Cortex of kidney (tissue), 1 donor: ENCODE measurements at places on chromosomes 12 and 14.

GRCh38 chr14:103099081-103099732 is 4.7 kb downstream of the EXOC3L4 start:
- DNase-seq = no peak

GRCh38 chr14:44412858-44413569 is 94.1 kb downstream of the FSCB start:
- DNase-seq = no peak

DNA sequence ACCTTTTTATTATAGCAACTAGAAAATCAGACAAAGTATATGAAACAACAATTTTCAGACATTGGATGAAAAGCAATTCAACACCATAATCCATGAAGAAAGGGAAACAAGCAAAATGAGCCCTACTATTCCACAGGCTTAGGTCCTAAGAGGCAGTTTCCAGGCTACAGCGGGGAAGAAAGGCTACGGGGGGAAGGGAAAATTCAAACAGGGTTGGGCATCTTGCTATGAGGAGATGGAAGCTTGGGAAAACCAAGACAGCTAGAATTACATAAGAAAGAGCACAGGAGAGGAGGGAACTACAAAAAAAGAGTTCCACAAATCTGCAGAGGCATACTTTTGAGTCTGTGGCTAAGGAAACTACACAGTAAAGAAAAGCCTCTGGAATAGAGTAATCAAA is 356.0 kb upstream of the CLEC14A start:
- no peak for DNase-seq

- DNase-seq = no peak
These were observed 246.8 kb upstream of the SFSWAP start for GRCh38 chr12:131464081-131464480.

DNA sequence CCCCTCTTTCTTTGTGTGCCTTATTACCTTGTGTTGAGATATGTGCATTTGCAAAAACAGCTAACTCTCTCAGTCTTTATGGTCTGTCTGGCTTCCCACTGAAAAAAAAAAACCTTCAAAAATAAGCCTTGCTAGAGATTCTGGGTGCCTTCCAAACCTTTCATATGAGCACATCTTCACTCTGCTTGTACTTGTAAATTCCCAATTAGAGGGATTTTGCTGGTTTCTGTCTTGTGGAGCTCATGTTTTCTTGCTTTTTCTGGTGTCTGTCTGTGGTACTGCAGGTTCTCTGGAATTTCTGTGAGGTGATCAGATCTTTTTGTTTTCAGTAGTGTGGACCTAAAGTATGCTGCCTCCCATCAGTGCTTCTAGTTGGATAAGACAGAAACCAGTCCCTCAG is 100.1 kb downstream of the PIK3C2G start:
- no peak for DNase-seq

DNA sequence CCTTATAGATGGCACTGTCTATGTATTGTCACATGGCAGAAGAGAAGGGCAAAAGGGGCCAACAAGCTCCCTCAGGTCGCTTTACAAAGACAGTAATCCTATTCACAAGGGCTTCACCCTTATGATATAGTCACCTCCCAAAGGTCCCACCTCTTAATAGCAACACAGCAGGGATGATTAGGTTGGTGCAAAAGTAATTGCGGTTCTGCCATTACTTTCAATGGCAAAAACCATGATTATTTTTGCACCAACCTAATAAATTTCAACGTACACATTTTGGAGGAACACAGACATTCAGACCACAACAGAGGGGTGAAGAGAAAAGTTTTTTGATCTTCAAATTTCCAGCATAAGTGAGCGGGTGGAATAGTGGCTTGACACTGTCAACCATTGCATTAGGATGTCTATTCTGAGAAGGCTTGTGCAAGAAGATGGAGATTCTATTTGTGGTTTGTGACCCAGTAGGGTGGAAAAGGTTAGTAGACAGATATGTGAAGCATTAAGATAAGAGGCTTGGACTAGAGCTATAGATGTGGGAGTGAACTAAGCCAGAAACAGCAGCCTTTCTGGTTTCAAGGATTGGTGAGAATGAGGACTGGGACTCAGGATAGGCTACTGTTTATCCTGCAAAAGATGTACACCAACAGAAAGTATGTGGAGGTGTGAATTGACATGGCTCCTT is 75.5 kb upstream of the CPSF6 start:
- no peak for DNase-seq

- DNase-seq = no peak
These were observed 24.9 kb downstream of the ACTR6 start for GRCh38 chr12:100225491-100225890.

DNA sequence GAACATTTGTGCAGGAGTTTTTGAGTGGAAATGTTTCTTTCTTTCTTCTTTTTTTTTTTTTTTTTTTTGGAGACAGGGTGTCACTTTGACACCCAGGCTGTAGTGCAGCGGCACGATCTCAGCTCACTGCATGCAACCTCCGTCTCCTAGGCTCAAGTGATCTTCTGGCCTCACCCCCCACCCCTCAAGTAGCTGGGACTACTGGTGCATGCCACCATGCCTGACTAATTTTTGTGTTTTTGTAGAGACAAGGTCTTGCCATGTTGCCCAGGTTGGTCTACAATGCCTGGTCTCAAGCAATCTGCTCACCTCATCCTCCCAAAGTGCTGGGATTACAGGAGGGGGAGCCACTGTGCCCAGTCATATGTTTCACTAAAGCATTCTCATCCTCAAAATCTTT is 69.2 kb upstream of the BCAT1 start:
- no peak for DNase-seq

- DNase-seq = no peak
These were observed 37.4 kb downstream of the HSPB8 start for GRCh38 chr12:119216084-119216483.

DNA sequence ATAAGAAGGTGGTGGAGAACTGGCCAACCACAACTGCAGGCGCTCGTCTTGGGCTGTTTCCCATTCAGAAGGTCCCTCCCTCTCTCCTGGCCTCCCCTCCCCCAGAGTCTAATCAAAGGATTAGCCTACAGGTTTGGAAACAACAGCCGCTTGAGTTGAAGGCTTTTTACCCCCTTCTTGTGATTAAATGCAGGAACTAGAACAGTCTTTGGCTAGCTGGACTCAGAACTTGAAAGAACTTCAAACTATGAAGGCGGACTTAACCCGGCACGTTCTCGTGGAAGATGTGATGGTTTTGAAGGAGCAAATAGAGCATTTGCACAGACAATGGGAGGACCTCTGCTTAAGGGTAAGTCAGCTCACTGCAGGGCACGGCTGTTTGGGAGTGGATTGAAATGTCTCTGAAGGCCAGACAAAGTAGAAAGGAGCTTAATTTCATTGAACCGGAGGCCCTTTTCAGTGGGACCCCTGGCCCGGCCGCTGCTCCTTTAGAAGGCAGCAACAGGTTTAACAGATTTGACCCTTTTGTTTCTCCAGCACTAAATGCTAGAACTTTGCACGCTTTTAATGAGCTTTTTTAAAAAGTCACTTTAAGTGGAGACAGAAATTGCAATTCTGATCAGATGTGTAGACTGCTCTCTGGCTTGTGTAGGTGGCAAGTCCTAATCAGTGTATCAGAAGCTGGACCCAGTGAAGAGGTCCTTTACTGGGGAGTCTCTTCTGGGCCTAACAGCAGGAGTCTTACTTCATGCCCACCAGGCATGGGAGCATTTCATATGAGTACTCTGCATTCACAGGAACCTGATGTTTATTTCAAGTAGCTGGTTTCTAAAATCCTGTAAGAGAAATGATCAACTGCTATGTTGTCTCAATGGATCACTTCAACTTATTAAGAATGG is 107.7 kb downstream of the ESR2 start:
- DNase-seq = no peak

DNA sequence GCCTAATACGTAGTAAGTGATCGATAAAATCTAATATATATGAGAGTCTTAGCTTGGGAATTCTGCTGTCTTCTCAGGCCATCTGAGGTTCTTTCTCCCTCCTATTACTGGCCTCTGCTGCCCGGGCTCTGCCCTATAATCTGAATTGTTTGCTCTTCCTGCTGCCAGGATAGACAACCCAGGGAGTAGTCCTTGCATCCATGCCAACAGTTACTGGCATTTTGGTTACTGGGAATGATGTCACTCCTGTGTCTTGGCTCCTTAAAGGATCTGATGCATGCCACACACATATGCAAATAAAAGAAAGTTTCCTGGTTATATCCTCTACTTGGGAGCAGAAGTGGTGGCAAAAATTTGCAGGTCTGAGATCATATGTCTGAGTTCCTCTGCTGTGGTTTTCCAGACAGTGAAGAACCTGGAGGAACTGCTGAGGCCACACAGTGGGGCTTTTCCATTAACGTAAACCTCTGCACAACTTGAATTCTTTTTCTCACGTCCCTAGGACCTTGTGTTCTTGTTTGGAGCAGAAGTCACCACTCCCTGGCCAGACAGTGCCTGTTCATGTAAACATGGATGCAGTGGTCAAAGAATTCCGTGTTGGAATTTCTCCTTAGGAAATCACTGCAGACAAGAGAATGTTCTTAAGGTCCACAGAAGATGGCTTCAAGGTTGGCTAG is 320.6 kb upstream of the TBX3 start:
- no peak for DNase-seq

GRCh38 chr12:6613776-6614512 is 6.8 kb upstream of the CHD4 start:
- DNase-seq = peak; percentile 43

DNA sequence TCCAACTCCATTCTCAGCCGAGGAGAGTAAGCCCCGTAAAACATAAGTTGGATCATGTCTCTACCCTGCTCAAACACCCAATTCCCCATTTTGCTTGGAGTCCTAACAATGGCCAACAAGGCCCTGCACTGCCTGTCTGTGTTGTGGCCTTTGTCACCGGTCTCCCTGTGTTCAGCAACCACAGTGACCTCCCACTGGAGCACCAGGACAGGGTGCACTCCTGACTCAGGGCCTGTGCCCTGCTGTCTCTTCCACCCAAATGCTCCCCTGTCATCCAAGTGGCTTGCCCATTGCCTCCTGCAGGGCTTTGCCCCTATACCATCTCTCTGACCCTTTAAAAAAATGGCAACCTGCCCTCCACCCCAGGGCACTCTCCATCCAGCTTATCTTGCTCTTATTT is 4.4 kb upstream of the KRT85 start:
- DNase-seq = no peak

DNA sequence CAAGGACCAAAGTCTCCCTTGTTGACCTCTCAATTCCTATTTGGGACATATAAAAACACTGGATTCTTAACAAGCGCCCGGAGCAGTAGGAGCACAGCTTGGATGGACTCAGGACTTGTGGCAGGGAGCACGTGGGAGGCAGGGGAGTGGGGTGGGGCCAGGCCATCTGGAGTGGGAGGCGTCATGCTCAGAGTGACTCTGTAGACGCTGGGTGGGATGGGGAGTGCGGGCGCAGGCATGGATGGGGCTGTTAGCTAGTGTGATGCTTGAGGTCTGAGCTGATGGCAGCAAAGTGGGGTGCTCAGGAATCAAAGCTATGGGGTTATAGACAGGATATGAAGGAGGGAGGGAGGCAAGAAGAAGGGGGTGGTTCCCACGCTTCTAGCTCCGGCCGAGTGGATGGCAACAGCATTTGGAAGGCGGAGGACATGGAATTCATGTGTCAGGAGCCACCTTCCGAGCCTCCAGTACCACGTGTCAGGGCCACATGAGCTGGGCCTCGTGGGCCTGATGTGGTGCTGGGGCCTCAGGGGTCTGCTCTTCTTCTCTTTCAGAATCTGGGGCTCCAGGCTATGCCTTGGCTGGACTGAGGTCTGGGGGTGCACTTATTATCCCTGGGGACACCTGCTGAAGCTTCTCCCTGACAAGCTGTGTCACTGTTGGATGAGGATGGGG is 26.2 kb downstream of the MEG3 start:
- no peak for DNase-seq
